Natural killer cell (primary cell): ENCODE measurements at places on chromosomes 7 and 10. TPM values are rescaled to one million over a fixed set of nuclear protein-coding genes. Genes with fewer than 3 reads are reported as not detected.
A peak's percentile ranks its signal among the peaks of the same experiment; 100 is the strongest.

The PRLHR gene
- not detected for total RNA-seq

The C10orf105 gene
- total RNA-seq, result 0.52 TPM

The CC2D2B gene
- total RNA-seq, result not detected

The GRM3 gene
- not detected for total RNA-seq

The OR2A7 gene
- total RNA-seq, result 1.4 TPM

The EN2 gene
- total RNA-seq, result not detected

The ADRB1 gene
- 0.12 TPM for total RNA-seq

The NAMPT gene
- total RNA-seq, result 194 TPM

The SLC16A9 gene
- total RNA-seq, result not detected

The LEP gene
- total RNA-seq, result not detected

The FZD1 gene
- total RNA-seq, result 0.14 TPM

The FAM180A gene
- not detected for total RNA-seq

The SRGN gene
- 636 TPM for total RNA-seq

The PSAP gene
- 488 TPM for total RNA-seq

The AKR1C2 gene
- not detected for total RNA-seq

The TRIM74 gene
- total RNA-seq, result 0.73 TPM

The BTRC gene
- total RNA-seq, result 13.5 TPM

- no peak for DNase-seq
- no peaks in the 10 kb centered on the region for H3K4me1 ChIP-seq
- no peaks in the 10 kb centered on the region for H3K27me3 ChIP-seq
- no peak overlapping the region for H3K4me3 ChIP-seq
- H3K36me3 ChIP-seq, result no peaks in the 10 kb centered on the region
Measured at GRCh38 chr7:30992414-30992813, 28.7 kb downstream of the GHRHR start.

GRCh38 chr10:72015841-72016240, 51.6 kb downstream of the CHST3 start:
- H3K36me3 ChIP-seq, result no peaks in the 10 kb centered on the region
- no peaks in the 10 kb centered on the region for H3K4me1 ChIP-seq
- no peaks in the 10 kb centered on the region for H3K27me3 ChIP-seq
- H3K27ac ChIP-seq, result no peak overlapping the region

DNA sequence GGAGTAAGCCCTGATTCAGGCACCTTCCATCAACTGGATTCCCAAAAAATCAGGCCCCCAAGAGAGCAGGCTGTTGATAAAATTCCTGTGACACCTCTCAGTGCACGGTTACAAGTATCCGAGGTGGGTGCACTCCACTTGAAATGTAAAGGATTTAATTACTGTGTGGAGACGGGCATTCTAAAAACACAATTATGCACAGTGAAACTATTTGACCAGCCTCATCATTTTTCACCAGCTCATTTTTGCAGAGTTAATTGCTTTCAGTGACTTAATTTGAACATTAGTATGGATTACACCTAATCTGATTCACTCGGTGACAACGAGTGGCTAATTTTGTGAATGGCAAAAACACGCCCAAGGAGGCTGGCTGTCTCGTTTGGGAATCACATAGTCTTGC, 2.3 kb downstream of the FOXL3 start:
- H3K27me3 ChIP-seq, result peaks cover 11% of the 10 kb centered on the region
- H3K4me1 ChIP-seq, result no peaks in the 10 kb centered on the region
- no peak overlapping the region for H3K4me3 ChIP-seq
- no peaks in the 10 kb centered on the region for H3K36me3 ChIP-seq

GRCh38 chr7:92613214-92613613, 23.0 kb upstream of the FAM133B start:
- no peak for DNase-seq
- peaks cover 37% of the 10 kb centered on the region for H3K36me3 ChIP-seq
- H3K27ac ChIP-seq, result no peak overlapping the region
- H3K4me1 ChIP-seq, result no peaks in the 10 kb centered on the region
- no peaks in the 10 kb centered on the region for H3K27me3 ChIP-seq

- H3K4me1 ChIP-seq, result no peaks in the 10 kb centered on the region
- H3K27ac ChIP-seq, result no peak overlapping the region
- DNase-seq, result no peak
- H3K36me3 ChIP-seq, result no peaks in the 10 kb centered on the region
- no peak overlapping the region for H3K4me3 ChIP-seq
Measured at GRCh38 chr7:124779194-124779593, 13.6 kb upstream of the GPR37 start.

DNA sequence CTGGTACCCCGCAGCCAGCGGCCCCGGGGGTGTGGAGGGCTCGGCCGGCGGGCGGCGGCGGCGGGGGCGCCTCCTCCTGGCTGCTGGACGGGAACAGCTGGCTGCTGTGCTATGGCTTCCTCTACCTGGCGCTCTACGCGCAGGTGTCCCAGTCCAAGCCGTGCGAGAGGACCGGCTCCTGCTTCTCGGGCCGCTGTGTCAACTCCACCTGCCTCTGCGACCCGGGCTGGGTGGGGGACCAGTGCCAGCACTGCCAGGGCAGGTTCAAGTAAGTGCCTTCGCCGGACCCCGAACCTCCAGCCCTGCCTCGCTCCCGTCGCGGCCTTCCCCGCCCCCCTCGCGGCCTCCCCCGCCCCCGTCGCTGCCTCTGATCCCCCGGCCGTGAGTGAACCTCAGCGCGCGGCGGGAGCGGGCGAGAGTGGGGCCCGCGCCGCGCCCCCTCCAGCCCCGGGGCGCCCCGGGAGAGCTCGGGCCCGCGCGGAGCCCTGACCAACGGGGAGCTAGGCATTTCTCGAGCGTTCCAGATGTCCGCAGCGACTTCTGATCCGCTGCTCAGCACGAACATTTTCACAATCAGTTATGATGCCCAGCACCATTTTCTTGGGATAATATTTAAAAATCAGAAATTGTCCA, 727 bp downstream of the ATRNL1 start:
- H3K36me3 ChIP-seq, result no peaks in the 10 kb centered on the region
- DNase-seq, result no peak
- no peak overlapping the region for H3K4me3 ChIP-seq
- no peak overlapping the region for H3K27ac ChIP-seq

DNA sequence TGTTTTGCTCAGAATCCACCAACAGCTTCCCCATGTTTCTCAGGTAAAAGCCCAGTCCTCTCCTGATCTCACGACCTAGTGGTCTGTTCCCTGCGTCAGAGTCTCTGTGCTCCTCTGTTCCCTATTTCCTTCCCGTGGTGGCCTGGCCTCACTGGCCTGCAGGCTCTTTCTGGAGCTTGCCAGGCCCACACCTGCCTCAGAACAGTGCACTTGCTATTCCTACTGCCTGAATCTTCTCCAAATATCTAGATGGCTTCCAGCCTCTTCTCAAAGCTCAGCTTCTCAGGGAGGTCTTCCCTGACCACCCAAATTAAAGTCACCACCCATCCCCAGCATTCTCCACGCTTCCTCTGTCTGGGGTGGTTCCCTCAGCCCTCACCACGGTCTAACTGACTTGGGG, 165.3 kb downstream of the USP6NL start:
- H3K36me3 ChIP-seq, result no peaks in the 10 kb centered on the region
- no peak overlapping the region for H3K27ac ChIP-seq

DNA sequence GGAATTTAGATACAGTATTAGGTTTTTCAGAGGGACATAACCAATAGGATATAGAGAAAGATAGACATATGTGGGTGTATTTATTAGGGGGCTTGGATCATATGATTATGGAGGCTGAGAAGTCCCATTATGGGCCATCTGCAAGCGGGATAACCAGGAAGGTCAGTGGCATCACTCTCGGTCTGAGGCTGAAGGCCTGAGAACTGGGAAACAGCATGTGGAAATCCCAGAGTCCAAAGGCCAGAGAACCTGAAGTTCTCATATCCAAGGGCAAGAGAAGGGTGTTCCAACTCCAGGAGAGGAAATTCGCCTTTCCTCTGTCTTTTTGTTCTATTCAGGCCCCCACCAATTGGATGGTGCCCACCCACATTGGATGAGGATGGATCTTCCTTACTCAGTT, 180.7 kb downstream of the POU6F2 start:
- H3K4me1 ChIP-seq, result no peaks in the 10 kb centered on the region
- H3K27ac ChIP-seq, result no peak overlapping the region
- H3K4me3 ChIP-seq, result no peak overlapping the region
- DNase-seq, result no peak
- H3K36me3 ChIP-seq, result no peaks in the 10 kb centered on the region
- H3K27me3 ChIP-seq, result no peaks in the 10 kb centered on the region

GRCh38 chr7:3408814-3409595, 108.0 kb downstream of the SDK1 start:
- peaks cover 7% of the 10 kb centered on the region for H3K27me3 ChIP-seq
- no peaks in the 10 kb centered on the region for H3K4me1 ChIP-seq
- H3K36me3 ChIP-seq, result no peaks in the 10 kb centered on the region
- no peak overlapping the region for H3K4me3 ChIP-seq
- no peak overlapping the region for H3K27ac ChIP-seq
- no peak for DNase-seq

DNA sequence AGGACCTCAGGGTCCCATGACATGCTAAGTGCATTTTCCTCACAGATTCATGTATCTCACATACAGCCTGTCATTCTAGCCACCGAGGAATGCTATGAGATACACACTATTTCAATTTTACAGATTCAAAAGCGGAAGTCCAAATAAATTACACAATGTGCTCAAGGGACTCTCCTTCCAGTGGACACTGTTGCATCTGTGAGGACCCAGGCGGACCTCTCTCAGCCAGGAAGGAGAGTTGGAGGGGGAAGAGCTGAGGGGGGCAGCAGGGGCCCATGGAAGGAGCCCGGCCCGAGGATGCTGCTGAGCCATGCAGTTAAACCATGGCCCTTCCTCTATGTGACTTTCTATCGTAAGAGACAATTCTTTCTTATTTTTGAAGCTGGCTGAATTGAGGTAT, 93.6 kb downstream of the VOPP1 start:
- no peak for DNase-seq
- no peak overlapping the region for H3K4me3 ChIP-seq
- H3K27me3 ChIP-seq, result no peaks in the 10 kb centered on the region
- H3K27ac ChIP-seq, result no peak overlapping the region
- peaks cover 11% of the 10 kb centered on the region for H3K36me3 ChIP-seq

DNA sequence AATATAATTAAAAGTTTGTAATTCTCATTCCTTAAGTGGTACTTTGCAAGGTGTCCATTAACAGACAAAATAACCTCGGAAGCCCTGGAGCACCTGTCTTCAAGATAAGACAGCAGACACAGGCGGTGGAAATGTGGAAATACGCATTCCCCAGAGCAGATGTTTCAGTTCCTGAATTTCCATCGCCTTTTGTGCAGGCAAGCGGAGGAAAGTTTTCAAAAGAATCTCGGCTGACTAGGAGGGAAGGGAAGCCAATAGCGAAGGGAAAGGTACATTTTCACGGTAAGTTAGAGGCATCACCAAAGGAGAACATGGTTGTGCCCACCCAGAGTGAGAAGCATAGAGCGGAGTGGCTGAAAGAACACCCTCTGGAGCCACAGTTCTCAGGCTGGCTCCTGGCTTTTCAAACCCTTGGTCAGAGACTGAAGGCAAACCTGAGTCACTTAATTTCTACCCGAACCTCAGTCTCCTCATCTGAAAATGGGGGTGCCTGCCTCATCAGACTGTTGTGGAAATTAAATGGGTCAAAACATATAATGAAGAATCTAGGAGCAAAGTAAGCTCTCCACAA, 13.6 kb downstream of the CPA1 start:
- no peak for DNase-seq
- peaks cover 14% of the 10 kb centered on the region for H3K4me1 ChIP-seq
- no peak overlapping the region for H3K27ac ChIP-seq
- H3K27me3 ChIP-seq, result no peaks in the 10 kb centered on the region
- H3K36me3 ChIP-seq, result no peaks in the 10 kb centered on the region

- no peak for DNase-seq
- no peaks in the 10 kb centered on the region for H3K27me3 ChIP-seq
- H3K27ac ChIP-seq, result no peak overlapping the region
- no peaks in the 10 kb centered on the region for H3K36me3 ChIP-seq
- no peak overlapping the region for H3K4me3 ChIP-seq
- H3K4me1 ChIP-seq, result peaks cover 6% of the 10 kb centered on the region
Measured at GRCh38 chr7:8157296-8157695, 104.7 kb downstream of the ICA1 start.

DNA sequence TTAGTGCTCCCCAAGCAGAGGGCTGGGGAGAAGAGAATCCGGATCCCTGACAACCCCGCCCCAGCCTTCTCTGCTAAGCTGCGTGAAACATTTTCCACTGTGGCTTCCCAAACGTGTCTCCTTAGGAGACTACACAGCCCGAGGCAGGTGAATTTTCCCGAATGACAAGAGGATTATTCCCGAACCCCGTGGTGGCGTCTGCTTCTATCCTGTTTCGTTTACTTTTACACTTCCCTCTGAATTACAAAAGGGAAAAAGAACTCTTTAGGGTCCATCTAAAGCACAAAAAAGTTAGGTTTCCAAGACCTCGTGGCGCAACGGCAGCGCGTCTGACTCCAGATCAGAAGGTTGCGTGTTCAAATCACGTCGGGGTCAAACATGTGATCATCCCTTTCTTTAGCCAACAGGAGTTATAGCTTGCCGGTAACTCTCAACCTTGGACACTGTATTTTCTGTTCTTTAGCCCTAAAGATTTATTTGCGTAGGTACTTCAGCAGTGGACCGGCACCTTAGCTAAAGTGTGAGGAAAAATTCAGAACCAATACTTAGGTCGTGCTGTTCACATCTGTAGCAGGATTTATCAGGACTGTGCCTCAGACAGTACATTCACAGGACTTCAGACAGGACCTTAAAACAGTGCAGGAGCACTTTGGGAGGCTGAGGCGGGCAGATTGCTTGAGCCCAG, 3.2 kb upstream of the ZNF789 start:
- no peak overlapping the region for H3K27ac ChIP-seq
- peaks cover 34% of the 10 kb centered on the region for H3K4me1 ChIP-seq
- H3K4me3 ChIP-seq, result no peak overlapping the region
- no peaks in the 10 kb centered on the region for H3K36me3 ChIP-seq
- H3K27me3 ChIP-seq, result no peaks in the 10 kb centered on the region

GRCh38 chr10:35092851-35093250, 2.7 kb upstream of the CUL2 start:
- no peaks in the 10 kb centered on the region for H3K36me3 ChIP-seq
- H3K27me3 ChIP-seq, result peaks cover 8% of the 10 kb centered on the region

DNA sequence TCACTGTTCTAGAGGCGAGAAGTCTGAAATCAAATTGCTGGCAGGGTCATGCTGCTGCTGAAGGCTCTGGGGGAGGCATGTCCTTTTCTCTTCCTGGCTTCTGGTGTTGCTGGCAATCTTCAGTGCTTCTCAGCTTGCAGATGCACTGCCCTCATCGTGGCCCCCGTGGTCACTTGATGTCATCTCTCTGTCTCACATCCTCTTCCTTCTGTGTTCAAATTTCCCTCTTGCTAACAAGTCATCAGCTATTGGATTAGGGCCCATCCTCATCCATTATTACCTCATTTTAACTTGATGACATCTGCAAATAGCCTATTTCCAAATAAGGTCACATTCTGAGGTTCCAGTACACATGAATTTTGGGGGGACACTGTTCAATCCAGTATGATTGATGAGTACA, 36.6 kb upstream of the SRGN start:
- peak; percentile 28 for DNase-seq
- H3K36me3 ChIP-seq, result no peaks in the 10 kb centered on the region
- H3K4me3 ChIP-seq, result no peak overlapping the region
- no peak overlapping the region for H3K27ac ChIP-seq

GRCh38 chr10:88274286-88274685, 308.8 kb downstream of the RNLS start:
- no peak overlapping the region for H3K4me3 ChIP-seq
- H3K27ac ChIP-seq, result no peak overlapping the region
- H3K27me3 ChIP-seq, result no peaks in the 10 kb centered on the region
- no peaks in the 10 kb centered on the region for H3K36me3 ChIP-seq
- DNase-seq, result no peak

- H3K36me3 ChIP-seq, result no peaks in the 10 kb centered on the region
- H3K4me1 ChIP-seq, result peaks cover 4% of the 10 kb centered on the region
- no peak overlapping the region for H3K4me3 ChIP-seq
- DNase-seq, result no peak
Measured at GRCh38 chr7:148849393-148850098, 34.5 kb downstream of the EZH2 start.
